Stimulated activated CD8-positive, alpha-beta memory T cell treated with anti-CD3 and anti-CD28 coated beads, Interleukin-15, amount 100 ng/mL, for 24 hours (primary cell): ENCODE measurements at places on chromosomes 6 and 20.

GRCh38 chr6:42367353-42368011 is 84.2 kb downstream of the TRERF1 start:
- DNase-seq: no peak

DNA sequence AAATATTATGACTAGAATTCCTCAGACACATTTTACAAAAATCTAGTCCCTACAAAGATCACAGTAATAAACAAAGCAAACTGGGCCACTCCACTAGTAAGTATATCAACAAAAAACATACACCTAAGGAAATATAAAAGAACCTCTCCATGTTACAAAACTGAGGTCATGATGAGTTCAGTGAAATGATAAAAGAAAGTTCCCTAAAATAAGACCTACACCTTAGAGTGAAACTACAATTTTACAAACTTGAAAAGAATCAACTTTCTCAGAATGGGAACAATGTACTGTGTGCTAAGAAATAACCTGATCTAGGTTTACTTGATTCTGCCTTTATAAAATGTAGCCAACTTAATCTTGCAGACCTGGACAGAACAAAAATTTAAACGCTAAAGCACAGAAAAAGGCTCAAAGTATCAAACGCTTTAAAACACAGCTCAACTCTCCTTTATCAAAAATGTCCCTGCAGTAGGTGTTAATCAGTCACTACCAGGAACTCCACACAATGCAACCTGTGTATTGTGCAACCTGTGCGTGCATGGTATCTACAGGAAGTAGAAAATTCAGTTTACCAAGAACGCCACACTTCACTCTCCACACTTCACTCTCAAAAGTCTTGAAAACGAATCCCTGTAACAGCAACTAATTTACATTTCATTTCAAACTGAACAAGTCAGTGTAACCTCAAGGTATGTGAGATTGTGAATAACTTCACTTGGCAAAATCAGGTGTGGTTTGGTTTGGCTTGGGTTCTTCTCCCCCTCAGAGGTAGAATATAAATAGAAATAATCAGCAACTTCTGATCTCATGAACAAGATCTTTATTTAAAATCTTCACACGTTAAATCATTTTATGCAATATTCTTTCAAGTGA is 1.8 kb downstream of the RALGAPA2 start:
- DNase-seq: no peak

DNA sequence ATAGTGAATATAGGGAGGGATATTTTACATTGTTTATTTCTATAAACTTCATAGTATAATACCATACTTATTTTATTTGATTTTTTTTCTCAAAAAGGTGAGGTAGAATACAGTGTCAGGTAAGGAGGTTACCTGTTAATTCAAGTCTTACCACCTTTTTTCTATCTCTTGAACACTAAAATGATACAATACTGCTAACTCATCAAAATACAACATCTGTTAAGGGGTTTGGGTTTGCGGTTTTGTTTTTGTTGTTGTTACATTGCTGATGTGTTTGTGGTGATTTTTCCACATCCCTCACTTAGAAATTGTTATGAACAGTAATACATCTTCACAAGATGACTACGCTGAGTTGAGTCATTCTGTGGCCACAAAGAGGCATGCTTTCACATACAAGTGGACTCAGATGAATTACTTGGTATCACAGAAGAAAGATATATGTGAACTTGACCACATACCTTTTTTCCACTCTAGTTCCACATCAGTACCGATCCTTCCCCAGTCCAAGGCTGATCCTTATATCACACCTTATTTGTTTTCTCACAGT is 139.4 kb upstream of the ID4 start:
- no peak for DNase-seq

- DNase-seq: no peak
Observed at GRCh38 chr20:50298554-50299324, 108.1 kb downstream of the CEBPB start.

- no peak for DNase-seq
Observed at GRCh38 chr6:120384671-120385070, 949.6 kb downstream of the TBC1D32 start.

DNA sequence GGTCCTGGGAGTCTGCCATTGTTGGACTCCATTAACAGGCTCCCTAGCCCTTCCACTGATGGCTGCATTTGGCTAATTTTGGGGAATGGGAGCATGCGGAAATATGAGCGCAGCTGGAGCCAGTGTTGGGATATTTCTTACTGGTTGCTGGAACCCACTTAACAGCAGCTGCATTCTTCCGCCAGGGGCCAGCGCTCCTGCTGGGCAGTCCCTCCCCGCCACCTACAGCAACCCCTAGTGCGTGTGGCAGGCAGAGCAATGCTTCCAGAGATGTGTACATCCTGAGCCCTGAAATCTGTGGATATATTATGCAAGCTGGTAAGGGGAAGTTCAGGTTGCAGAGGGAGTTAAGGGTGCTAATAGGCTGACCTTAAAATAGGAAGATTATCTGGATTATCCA is 16.4 kb downstream of the CST8 start:
- DNase-seq: no peak
